ENCODE measurements at places on chromosomes 11 and 22.

DNA sequence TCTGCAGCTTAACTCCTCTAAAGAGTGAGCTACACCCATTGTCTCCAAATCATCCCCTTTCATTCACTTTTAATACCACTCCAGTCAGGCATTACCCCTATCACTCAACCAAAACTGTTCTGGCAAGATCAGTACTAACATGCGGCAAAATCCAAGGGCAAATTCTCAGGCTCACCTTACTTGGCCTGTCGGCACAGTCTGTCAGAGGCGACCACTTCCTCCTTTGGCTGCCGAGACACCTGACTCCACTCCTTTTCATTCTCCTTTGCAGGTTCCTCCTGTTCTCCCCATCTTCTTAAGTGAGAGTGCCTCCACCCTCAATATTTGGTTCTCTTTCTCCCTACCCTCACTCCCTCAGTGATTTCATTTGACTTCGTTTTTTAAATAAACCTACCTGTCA lies 4.2 kb downstream of the C11orf91 start:
- no peak for DNase-seq

DNA sequence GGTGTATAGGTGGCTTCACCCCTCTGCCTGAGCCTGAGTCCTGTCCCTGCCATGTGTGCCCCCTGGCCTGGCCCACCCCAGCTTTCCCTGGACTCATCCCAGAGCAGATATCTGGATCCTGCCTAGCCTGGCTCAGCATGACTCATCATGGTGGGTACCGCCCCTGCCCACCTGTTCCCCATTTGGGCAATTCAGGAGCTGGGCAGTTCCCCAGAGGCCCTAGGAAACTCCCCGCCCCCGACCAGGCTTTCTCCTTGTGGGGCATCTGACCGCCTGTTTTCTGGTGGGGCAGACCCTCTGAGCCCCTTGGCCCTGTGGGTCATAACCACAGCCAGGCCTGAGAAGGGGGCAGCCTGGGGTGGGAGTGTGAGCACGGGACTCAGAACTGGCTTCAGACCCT lies 4.4 kb downstream of the TSPO start:
- no peak for DNase-seq

GRCh38 chr11:120857508-120857907 lies 166.4 kb upstream of the TBCEL start:
- no peak for DNase-seq

- no peak for DNase-seq
Observed at GRCh38 chr22:42920101-42920820, 63.2 kb upstream of the ARFGAP3 start.

- DNase-seq, result peak; percentile 58
Observed at GRCh38 chr11:57646799-57647303, 2.9 kb downstream of the YPEL4 start.

- peak; percentile 78 for DNase-seq
Observed at GRCh38 chr11:44564670-44565210, 723 bp upstream of the CD82 start.

GRCh38 chr11:63614136-63614671 lies at the start of gene PLAAT3:
TSS of gene PLAAT3 (minus strand) at chr11:63614433. CDS start at chr11:63614014, 419 bp downstream.
- peak; percentile 60 for DNase-seq

DNA sequence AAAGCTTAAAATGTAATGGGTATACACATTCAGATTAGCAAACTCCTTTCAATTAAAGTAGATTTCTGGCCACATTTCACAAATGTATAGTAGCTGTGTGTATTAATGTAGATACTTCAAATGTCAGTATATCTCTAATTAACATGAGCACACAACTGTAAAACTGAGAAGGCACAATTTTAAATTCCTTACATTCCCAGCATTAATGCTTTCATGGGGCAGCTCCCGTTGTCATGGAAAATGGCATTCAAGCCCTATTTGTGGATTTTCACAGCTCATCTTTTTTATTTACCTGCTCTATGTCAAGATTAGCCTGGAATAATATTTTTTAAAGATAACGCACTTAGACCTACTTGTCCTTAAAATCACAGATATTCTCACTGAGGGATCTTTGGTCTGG lies 113.6 kb upstream of the SOX6 start:
- no peak for DNase-seq
